GM06990 (cell line): ENCODE measurements at places on chromosomes 3 and 15.

DNA sequence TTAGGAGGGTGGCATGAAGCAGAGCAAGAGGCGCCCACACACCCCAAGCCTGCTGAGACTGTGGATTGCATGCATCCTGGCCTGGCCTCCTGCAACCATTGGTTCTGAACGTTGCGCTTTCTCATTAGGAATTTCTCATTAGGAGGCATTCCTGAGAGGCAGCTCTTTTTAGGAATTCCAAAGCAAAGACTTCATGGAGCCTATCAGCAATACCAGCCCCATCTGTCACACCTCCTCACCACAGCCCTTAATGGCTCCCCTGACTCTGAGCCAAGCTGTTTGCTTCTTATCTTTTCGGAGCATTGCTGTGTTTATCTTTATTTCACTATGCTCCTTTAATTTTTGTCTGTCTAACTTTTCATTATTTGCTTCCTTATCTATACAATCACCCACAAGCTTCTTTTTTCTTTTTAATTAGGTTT, 226.9 kb downstream of the CACNA2D3 start:
- no peak for DNase-seq

DNA sequence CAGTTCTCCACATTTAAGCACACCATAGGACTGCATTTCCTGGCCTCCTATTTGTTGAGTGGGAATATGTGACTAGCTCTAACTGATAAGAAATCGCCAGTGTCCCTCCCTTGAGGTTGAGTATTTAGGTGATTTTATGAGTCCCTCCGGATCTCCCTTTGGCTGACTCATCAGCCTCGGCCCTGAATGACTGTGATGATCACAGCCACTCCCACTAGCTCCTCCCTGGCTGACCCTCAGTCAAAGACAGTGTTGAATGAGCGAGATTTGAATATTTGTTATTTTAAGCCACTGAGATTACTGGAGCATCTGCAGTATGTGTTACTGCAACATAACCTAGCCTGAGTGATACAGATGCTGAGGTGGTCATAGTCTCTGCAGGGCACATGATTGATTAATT, 515.3 kb downstream of the EPHB1 start:
- DNase-seq, result peak; percentile 6

DNA sequence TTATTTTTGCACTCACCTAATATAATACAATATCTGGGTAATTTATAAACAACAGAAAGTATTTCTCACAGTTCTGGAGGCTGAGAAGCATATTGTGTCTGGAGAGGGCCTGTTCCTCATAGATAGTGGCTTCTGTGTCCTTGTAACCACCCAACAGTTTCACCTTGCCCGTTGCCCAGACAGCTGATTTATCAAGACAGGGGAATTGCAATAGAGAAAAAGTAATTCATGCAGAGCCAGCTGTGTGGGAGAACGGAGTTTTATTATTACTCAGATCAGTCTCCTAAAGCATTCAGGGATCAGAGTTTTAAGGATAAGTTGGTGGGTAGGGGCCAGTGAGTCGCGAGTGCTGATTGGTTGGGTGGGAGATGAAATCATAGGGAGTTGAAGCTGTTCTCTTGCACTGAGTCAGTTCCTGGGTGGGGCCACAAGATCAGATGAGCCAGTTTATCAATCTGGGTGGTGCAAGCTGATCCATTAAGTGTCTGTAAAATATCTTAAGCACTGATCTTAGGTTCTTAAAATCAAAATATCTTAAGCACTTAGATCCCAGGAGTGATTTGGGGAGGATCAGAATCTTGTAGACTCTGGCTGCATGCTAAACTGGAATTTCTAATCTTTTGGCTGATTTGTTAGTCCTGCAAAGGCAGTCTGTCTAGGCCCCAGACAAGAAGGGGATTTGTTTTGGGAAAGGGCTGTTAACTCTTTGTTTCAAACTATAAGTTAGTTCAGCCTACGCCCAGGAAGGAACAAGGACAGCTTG, 33.9 kb upstream of the C15orf39 start:
- no peak for DNase-seq

DNA sequence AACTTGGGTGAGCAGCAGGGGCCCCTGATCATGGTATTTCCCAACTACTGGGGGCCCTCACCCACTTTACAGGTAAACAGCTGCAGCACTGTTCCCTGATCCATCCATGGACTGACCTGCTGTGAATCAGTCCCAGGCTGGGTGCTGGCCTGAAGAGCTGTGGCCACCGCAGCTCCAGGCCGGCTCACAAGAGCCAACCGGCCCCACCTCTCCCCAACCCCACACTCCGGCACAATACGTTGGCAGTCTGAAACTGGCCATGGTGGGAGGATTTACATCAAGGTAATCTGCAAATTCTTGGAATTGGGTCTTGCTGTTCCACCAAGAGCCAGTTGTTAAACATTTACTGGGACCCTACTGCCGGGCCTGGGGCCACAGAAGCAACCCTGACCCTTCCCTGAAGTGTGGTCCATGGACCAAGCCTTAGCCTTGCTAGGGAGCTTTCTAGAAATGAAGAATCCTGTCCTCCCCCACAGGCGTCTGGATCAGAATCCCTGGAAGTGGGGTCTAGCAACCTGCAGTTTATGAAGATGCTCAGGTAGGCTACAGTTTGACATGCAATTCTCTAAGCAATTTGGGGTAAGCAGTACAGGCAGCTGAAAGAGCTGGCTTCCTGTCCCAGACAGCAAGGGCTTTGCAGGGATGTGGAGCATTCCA, 3.7 kb downstream of the SLC6A20 start:
- no peak for DNase-seq

DNA sequence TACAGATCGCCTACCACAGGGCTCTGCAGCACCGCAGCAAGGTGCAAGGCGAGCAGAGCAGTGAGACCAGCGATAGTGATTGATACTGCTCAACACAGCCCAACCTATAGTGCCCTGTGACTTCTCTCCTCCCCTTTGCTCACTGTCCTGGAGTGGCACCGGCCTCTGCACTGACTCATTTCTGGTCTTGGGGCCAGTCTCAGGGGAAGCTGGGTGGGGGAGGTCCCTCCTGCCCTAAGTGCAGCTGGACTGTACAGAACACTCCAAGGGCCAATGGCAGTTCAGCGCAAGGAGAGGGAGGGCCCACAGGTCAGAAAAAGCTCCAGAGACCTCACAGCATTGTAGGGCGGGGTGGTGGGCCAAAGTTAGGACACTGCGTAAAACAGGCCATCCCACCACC, 2.5 kb upstream of the OGG1 start:
- DNase-seq, result no peak

DNA sequence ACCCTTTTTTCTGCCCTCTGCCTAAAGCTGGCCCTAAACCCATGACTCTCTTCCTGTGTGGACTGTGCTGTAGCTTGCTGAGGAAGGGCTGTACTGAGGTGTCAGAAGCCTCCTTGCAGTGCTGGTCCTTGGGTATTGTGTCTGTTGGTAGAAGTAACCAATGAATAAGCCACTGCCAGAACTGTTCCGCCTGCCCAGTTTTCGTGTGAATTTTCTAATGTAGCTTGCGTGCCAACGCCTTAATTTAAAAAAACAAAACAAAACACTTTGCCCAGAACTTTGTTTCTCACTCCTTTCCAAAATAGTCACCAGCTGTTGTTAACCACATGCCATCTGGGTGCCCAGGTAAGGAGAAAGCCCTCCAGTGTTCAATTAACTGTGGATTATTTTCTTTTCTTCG, 101.9 kb downstream of the KLHL25 start:
- DNase-seq, result no peak

DNA sequence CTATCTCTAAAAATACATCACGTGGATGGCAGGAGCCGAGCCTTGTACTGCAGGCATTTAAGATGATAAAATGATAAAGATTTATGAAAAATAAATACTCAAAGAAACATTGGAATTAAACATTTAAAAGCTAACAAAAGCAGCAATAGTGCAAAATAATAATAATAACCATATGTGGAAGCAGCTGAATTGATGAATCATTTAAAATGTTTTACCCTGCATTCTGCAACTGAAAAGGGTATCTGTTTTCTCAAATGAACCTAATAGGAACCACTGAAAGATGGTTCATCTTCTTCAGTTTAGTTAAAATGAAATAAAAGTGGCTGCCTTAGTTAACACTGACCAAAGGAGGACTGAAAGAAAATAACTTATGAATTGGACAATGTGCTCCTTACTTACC, 436.1 kb downstream of the TUSC7 start:
- DNase-seq, result no peak

DNA sequence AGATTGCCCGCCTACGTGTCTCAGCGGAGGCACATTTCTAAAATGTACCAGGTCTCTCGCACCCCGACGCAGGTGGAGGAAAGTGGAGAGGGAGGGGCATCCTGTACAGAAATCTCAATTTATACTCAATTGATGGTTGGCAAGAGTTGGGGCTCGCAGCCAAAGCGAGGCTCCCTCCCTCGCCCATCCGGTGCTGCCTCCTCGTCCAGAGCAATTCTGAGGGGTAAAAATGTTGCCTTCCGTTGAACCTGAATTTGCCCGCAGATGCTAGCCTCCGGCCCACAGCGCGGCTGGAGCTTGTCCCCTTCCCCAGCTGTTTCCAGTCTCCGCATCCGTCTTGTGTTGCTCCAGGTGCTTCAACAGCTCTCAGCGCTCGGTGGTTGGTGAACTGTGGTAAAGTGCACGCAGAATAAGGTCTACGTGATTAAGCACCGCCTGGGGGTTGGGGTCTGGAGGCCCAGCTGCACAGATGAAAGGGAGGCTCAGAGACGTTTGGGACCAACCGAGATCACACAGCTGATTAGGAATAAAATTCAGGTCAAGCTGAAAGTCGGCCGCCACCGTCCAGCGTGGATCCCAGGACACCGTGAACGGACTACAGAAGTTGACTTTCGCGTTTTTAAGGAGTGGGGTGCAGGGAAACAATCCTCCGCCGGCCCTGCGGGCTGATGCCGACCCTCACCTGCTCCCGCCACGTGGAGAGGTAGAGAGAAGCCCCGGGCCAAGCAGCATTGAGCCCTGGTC, 846 bp upstream of the POLG start:
- no peak for DNase-seq

- no peak for DNase-seq
Measured at GRCh38 chr15:69436951-69437350, 15.7 kb upstream of the RPLP1 start.

GRCh38 chr3:145696011-145696410, 465.0 kb downstream of the PLOD2 start:
- no peak for DNase-seq

DNA sequence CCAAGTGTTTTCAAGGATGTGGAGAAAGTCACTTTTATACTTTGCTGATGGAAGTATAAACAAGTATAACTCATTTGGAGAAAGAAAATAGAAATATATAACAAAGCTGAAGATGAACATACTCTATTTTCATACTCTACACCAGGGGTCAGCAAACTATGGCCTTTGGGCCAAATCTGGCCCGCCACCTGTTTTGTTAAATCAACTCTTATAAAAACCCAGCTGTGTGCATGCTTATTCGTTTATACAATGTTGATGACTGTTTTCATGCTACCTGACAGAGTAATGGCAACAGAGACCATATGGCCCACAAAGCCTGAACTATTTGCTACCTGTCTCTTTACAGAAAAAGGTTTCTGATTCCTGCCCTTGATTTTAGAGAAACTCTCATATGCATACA, 124.0 kb downstream of the NR1D2 start:
- no peak for DNase-seq

DNA sequence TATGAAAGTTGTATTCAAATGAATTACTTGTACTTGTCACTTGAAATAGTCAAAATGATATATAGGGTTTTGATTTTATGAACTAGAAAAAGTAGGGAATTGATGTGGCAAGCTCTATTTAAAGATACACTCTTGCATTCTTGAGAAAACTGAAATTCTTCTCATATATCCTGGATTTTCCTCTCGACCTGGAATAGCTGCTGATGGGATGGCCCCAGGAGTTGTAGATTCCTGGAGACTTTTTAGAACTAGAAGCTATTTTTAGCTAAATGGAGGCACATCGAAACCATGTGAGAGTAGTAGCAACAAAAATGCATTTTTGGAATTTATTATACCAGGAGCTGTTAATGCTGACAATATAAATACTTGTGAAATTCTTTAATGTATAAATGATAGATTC, 125.9 kb downstream of the LEKR1 start:
- no peak for DNase-seq

- no peak for DNase-seq
Measured at GRCh38 chr3:57923101-57923500, 85.1 kb upstream of the FLNB start.

GRCh38 chr3:62566022-62566557, 192.7 kb upstream of the FEZF2 start:
- no peak for DNase-seq

DNA sequence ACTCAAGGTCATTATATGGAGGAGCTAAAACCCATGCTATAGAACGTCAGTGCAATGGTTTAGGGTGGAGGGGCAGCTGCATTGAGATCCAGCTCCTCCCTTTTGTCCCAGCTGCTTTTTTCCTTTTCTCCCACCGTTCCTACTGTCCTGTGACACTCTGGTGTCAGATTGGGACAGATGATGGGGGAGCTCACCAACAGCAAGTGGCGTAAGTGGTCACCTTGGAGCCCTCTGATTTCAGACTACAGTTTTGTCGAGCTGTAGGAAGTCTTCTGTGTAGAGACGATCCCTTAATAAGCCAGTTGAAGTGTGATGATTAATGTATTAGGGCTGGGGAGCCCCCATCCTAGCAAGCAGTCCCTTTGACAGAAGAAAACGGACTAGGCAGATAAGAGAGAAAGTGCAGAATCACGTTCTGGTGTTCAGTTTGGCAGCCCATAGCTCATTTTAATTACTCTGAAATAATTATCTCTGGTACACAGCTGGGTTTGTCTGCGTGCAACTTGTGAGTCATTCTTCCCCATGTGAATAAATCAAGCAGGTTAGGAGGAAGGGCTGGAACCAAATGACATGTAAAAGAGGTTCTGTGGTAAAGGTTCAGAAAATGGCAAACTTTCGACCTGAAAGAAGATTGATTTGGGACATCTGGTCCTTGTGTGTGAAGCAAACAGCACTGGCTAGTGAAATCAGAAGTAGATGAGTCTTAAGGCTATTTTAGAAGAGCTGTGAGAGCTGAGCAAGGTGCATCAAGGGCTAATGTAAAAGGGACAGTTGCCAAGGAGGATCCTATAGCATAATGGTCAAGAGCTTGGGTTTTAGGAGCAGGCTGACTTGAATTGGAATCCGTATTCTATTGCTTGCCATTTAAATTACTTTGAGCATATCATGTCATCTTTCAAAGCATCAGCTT, 241.4 kb downstream of the EDEM1 start:
- DNase-seq, result peak; percentile 52

DNA sequence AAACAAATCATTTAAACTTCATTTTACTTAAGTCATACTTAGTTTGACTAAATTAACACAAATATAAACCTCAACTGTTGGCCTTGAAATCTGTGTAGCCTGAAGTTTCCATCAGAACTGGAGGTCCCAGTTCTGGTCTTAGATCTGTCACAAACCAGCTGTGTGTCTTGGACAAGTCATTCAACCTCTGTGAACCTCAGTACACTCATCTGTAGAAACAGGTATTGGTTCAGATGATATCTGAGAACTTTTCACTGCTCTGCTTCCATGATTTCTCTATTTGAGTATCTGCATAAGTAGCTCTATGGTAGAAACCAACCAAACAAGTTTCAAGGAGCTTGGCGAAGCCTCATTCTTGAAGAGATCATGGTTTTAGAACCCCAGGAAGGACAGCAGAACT, 60.4 kb upstream of the SLC2A2 start:
- no peak for DNase-seq

GRCh38 chr3:40524568-40525285, at the start of gene ZNF621:
Gene ZNF621, plus strand, starts transcription at chr3:40524960. Its CDS starts 881 bp downstream, at chr3:40525841.
- peak; percentile 89 for DNase-seq

- DNase-seq, result no peak
Measured at GRCh38 chr3:155629056-155629455, 115.8 kb downstream of the PLCH1 start.
